H9 (cell line): ENCODE measurements at places on chromosomes 7 and 10.

GRCh38 chr7:83149466-83149865 lies 13.2 kb downstream of the PCLO start:
- DNase-seq: no peak

- no peak for DNase-seq
These were observed 39.6 kb upstream of the ZNF680 start for GRCh38 chr7:64602518-64602917.

DNA sequence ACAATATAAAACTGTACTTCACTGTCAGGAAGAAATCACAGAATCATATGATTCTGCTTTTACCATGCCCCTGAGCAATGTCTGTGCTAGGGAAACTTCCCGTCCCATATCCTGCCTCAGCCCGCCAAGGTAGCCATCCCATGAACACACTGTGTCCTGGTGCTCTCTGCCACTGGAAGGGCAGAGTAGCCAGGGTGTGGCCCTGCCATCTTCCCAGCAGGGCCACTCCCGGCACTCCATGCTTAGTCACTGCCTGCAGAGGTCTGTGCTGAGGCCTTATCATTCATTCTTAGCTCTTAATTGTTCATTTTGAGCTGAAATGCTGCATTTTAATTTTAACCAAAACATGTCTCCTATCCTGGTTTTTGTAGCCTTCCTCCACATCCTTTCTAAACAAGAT lies 31.8 kb downstream of the AP3M1 start:
- no peak for DNase-seq

DNA sequence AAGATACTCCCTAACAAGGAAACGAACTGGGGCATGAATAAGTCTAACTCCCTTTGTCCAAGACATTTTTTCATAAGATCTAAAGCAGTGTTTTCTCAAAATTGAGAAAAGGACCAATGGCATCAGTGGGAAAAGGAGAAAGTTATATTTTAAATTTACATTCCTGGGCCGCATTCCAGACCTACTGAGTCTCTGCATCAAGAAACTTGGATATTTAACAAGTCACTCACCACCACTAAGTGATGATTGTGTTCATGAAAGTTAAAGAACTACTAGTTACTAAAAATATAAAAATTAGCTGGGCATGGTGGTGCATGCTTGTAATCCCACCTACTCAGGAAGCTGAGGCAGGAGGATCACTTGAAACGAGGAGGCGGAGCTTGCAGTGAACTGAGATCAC lies 149.6 kb upstream of the MEOX2 start:
- peak; percentile 28 for DNase-seq

DNA sequence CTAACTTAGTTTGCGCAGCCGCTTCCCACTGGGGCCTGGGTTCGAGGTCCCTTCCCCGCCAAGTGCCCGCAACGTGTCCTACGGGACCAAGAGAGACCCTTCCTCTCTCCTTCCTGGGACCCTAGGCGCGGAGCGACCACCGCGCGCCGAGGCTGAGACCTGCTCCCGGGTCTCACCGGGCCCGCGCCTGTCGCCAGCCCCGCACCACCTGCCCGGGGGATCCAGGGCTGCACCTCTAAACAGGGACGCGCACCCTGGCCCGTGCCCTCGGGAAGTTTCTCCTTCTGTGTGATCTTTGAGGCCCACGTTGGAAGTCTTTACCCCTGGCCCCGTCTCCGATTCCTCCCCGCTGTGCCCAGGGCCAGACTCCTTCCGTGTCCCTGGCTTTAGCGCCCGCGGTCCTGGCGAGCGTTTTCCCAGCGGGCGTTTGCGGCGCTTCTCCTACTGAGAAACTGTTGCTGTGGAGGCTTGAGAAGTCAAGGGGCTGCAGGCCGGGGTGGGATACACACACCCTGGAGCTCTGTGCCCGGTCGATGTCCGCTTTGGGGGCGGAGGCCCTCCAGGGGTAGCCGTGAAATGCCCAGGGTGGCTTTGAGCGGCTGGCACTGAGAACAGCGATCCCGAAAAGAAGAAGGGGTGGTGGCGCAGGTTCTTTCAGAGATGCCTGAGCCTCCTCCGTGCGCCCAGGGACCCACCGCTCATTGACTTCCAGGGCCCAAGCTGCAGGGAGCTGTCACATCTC lies 575 bp downstream of the PLPP4 start:
- peak; percentile 39 for DNase-seq
